Small intestine (tissue), 16 donors: ENCODE measurements at places on chromosomes 2 and 18. TPM values are rescaled to one million over a fixed set of nuclear protein-coding genes. Genes with fewer than 3 reads are reported as not detected.
A peak's percentile ranks its signal among the peaks of the same experiment; 100 is the strongest.

Gene SDC1
- polyA plus RNA-seq, result 38.9 TPM

Gene CCDC74B
- polyA plus RNA-seq, result not detected

Gene LHCGR
- not detected for polyA plus RNA-seq

GRCh38 chr18:37299471-37300304 is 265.9 kb downstream of the CELF4 start:
- no peaks in the 10 kb centered on the region for H3K36me3 ChIP-seq
- no peaks in the 10 kb centered on the region for H3K27me3 ChIP-seq
- peak overlapping the region; percentile 40 for H3K27ac ChIP-seq
- DNase-seq, result peak; percentile 84

DNA sequence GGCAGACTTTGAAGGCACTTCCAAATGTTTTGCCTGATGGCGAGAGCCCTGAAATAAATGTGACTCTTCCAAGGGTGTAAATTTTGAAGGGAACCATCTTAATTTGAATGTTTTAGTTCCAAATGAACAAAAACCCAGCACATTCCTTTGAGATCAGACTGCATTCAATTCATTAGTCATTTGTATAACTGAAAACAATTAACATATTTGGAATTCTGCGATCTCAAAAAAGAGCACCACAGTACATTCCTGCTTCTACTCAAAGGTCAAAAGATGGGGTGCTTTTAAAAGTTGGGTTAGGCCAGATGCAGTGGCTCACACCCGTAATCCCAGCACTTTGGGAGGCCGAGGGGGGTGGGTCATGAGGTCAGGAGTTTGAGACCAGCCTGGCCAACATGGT is 38.2 kb upstream of the CHRNA1 start:
- H3K4me1 ChIP-seq, result no peaks in the 10 kb centered on the region
- DNase-seq, result no peak
- H3K36me3 ChIP-seq, result peaks cover 2% of the 10 kb centered on the region
- H3K4me3 ChIP-seq, result no peak overlapping the region
- no peak overlapping the region for H3K27ac ChIP-seq
- no peaks in the 10 kb centered on the region for H3K27me3 ChIP-seq
